ENCODE measurements at places on chromosomes 12 and 14.

DNA sequence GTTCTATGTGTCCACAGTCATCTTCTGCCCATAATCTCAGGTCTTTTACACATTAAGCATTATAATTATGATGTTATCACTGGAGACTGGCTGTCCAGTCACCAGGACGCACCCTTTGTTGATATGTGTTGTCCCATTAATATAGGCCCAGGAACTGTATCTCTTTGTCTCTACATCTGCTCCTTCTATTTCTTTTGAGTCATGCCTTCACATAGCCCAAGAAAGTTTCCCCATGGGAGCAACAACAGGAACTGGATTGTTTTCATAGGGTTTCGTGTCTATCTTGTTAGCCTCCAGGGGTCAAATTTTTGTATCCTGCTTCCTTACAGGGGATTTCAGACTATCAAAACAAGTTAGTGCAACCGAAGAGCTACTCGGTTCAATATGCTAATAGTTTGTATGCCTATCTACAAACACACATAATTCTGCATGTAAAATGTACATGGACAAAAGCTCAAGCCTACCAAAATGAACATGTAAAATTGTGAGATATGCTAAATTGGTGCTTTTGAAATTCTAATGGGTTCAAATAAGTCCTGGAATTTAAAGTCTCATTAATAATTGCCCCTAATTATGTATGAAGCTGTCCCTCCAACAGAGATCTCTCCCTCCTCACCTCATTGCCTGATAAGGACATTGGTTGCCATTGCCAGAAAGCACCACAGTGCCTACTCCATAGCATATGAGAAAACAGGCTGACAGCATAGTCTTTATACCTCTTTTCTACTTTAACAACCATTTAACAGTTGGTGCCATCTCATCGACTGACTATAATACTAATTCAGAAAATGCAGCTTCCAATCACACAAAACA lies 99.8 kb upstream of the DIO2 start:
- peak; percentile 46 for DNase-seq

DNA sequence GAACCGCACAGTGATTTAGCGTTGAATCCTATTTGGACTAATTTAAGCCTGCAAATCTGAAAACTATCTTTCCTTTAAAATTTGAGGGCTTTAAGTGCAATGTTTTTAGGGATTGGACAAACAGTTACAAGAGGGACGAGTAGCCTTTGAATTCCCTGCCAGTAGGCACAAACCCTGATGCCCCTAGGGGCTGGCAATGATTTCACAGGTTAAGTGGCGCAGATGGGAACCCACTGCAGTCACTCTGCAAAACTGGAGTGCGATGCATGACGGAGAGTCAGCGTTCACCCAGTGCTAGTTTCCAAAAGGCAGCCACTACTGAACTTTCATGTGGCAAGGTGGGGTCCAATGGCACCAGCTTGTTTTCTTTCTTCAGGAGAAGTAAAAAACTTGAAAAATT lies 99.4 kb upstream of the FRMD6 start:
- DNase-seq: no peak

DNA sequence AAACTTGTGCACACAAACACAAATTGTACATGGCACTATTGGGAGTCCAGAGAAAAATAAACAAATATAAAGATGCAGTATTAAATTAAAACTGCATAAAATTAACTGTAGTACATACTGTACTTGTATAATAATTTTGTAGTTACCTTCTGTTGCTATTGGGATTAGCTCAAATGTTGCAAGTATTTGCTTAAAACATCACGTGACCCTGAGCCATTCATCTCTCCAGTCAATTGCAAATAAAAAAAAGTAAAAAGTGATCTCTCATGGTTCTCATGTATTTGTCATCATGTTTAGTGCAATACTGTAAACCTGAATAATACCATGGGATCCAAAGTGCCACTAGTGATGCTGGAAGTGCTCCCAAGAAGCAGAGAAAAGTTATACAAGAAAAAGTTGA lies 88.1 kb upstream of the NAV3 start:
- DNase-seq: no peak

- peak; percentile 28 for DNase-seq
These were observed 51.1 kb downstream of the MIS18BP1 start for GRCh38 chr14:45201905-45202304.

DNA sequence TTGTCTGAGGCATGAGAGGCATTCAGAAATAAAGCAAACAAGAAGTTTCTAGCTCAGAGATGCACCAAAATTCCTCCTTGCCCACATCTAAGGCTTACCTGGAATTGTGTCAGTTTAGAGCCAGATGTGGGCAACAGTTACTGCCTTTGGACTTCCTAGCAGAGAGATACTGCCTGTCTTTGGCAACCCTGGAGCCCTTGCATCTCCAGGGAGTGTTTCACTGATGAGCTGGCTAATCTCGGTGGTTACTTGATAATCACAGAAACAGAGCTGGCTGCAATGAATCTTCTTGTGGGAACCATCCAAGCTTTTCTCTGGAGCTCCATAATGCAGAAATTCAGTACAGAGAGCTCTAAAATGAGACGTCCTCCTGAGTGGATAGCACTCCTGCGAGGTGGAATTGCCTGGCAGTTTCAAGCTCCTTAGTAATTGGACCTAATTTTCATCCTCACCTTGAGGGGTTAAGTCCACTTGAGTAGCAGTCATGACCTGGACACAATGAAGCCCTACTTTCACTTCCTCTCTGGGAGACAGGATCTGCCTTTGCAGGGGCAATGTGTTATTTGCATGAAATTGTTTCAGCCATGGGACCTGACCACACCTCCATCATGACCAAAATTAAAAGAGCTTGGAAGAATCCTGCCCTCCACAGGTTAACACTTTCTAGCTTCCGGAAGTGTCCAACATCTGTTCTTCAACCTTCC lies 108.8 kb upstream of the ARHGAP5 start:
- no peak for DNase-seq

DNA sequence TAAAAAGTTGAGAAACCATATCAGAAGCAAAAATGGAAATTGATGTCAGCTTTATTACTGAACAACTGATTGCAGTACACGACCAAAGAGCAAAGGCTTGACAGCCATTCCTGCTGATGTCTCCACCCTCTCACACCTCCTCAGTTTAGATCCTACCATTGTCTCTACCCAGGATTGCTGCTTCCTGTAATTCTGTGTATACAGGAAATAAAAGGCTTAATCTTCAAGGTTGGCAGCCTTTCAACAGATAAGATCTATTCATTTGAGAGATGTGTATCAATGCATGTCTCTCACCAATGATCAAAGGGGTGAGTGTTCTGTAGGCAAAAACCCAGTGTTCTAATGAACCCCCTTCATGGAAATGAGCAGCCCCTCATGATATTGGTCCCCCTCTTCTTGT lies 27.0 kb downstream of the SLCO1C1 start:
- DNase-seq: peak; percentile 1

GRCh38 chr14:68884031-68885030 lies 91.5 kb upstream of the ZFP36L1 start:
- DNase-seq: peak; percentile 80

DNA sequence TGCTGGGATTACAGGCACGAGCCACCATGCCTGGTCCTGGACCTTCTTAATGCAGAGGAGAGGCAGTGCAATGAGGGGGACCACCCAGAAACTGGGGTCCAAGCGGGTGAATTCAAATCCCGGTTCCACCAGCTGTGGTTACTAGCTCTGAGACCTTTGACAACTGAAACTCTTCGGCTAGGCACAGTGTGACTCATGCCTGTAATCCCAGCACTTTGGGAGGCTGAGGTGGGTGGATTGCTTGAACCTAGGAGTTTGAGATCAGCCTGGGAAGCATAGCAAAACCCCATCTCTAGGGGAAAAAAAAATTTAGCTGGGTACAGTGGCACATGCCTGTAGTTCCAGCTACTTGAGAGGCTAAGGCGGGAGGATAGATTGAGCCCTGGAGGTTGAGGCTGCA lies 5.0 kb upstream of the CD4 start:
- DNase-seq: no peak

DNA sequence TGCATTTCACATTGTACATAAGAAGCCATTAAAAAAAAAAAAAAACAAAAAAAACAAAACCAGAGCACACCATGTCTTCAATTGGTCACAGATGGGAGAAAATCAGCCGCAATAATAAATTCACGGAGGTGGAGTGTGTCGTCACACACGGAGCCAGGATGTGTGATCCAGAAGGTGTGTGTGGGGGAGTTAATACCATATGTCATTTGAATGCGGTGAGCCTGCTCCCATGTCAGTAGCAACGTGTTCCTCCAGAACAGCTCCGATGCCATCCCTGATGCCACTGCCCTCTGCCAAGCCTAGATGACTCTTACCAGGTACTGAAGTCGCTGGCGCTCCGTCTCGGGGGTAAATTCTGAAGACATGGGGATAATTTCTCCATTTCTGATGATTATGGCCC lies 197.8 kb downstream of the PPM1H start:
- no peak for DNase-seq

GRCh38 chr14:72824051-72824450 lies 69.8 kb downstream of the DPF3 start:
- DNase-seq: no peak

DNA sequence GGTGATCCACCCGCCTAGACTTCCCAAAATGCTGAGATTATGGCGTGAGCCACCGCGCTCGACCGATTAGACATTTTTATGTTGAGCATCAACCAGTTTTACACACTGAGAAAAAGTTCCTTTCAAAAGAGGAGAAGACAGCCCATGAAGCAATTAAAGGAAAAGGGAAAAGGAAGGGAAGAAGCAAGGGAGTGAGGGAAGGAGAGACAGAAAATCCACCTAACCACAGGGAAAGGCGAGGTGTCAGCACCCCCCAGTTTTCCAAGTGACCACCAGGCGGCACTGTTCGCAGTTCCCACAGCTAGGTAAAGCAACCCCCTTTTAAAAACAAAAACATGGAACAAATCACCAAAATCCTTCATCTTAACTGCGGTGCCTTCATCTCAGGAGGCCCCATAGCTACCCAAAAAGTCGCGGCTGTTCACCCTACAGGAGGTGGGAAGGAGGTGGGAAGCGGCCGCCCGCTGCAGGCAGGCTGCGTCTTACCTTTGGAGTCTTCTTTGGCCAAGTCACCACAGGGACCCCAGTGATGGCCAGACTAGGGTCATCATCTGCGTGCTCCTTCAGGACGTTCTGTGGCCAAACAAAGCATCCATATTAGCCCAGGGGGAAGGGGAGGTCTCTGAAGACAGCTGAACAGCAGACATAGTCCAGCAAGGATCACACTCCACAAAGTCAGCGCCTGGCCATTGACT lies 86.6 kb downstream of the KDM2B start:
- DNase-seq: peak; percentile 58

- no peak for DNase-seq
These were observed 254.3 kb downstream of the RGS6 start for GRCh38 chr14:72186523-72186922.

DNA sequence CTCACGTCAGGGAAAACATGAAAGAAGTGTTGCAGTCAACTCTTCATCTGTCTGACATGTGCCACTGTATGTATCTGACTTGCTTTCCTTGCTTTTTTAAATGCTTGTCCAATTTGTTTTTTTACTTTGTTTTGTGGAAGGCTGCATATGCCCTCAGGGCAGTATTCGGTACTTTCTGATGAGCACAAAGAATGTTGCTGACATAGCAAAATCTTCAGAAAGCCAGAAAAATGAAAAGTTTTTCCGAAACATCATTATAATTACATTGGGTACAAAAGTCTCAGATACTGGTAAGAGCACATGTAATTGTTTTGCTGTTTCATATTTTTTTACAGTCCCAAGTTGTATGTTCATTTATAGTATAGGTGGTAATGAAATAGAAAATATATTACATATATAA lies 144.3 kb downstream of the NTS start:
- DNase-seq: no peak

- no peak for DNase-seq
These were observed 15.4 kb downstream of the PLEKHG3 start for GRCh38 chr14:64719601-64720000.

DNA sequence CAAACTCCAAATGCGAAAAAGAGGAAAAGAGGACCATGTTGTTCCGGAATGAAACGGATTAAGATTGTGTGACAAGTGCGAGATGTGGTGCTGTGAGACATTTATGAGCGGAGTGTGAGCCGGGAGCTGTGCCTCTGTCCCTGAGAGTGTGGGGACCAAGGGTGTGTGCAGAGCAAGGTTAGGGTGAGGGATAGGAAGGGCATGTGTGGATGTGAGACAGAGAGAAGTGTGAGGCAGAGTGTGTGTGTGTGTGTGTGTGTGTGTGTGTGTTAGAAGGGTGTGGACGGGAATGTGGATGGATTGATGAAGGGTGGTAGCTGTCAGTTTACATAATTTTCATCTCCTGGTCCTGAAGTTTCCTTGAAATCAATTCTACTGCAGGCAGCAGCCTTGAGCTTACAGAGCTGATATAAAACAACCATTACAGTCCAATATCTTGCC lies 4.3 kb upstream of the OTX2 start:
- DNase-seq: no peak

GRCh38 chr14:94613720-94614644 lies 1.8 kb downstream of the SERPINA3 start:
- no peak for DNase-seq

GRCh38 chr12:120416490-120417216 lies 21.3 kb upstream of the COX6A1 start:
- no peak for DNase-seq

- no peak for DNase-seq
These were observed 49.2 kb upstream of the AEBP2 start for GRCh38 chr12:19390051-19390598.

DNA sequence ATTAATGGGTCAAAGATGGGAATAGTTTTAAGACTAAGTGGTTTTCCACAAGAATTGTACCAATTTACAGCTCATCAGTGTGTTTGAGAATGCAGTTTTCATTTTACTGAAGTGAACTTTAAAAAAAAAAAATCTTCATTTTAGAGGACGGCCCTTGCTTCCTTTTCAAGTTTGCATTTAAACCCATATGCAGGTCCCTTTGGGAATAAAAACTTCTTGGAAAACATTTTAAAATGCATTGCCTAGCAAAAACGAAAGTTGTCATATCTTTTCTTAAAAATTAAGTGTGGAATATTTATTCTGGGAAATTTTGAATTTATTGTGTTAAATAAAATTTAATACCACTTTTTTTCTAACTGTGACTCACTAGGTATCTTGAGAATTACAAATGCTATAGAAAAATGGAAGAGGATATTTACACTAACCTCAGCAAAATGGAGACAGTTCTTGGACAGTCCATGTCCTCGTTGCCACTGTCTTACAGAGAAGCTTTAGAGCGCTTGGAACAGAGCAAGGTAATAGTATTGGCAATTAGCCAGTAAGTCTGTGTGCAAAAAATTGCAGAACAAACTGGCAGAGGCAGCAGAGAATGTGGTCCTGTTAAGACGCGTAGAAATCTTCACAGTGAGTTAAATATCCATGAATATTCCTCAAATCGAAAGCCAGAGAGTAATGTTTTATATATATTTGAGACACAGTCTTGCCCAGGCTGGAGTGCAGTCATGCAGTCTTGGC lies 209.7 kb downstream of the SYNE2 start:
- DNase-seq: no peak

DNA sequence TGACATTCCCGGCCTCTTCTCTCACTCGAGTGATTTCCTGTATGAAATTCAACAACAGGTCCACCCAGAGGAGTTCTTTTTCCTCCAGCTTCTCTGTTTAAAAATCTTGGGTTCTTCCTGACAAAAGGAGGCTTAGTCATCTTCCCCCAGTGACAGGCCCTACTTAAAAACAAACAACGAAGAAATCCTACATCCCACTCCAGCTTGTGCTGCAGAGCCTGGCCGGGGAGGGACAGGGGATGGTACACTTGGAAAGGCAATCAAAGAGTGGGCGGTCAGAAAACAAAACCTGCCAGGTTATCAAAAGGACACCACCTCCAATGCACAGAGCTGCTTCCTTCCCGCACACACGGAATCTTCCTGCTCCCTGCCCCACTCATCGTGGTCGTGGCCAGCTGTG lies 101.3 kb downstream of the CACNA1C start:
- peak; percentile 45 for DNase-seq

- no peak for DNase-seq
These were observed 16.2 kb downstream of the AACS start for GRCh38 chr12:125081427-125081826.
